ENCODE measurements at places on chromosomes 12 and 14.

DNA sequence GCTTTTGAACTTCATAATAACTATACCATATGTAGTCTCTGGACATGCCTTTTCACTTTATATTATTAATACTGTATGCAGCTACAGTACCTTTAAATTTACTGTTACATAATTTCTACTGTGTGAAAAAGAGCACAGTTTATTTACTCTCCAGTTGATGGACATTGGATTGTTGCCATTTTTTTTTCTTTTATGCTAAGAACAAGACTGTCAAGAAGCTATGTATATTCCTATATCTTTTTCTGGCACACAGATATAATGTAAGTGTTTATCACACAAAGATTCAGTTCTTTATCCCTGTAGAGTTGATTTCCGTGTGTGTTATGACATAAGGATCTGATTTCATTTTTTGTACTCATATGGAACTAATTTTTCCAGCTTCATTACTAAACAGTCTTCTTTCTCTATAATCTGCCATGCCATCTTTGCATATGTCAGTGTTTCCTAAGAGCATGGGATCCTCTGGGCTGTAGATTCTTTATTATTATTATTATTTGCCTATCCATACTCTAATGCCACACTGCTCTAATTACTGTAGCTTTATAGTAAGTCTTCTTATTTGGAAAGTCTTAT, 593.0 kb upstream of the ATP2B1 start:
- DNase-seq: no peak

DNA sequence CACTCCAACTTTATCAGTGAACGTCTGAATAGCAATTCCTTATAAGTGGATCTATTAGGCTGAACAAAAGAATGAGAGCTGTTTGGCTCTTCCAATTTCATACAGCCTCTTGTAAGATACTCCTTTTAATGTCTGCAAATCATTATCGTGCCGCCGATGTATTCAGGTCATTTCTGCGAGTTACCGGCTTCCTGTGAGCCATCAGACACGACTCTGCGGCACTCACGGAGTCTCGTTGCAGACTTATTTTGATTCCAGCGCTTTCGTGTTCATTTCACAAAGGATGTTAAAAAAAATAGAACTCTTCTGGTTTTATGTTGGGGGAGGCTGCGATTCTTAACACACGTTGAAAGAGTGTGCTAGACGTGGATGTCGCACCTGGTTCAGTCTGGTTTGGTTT, 106.6 kb downstream of the GLT1D1 start:
- no peak for DNase-seq

- no peak for DNase-seq
These were observed 124.7 kb upstream of the SSTR1 start for GRCh38 chr14:38083039-38083438.

- DNase-seq: no peak
These were observed 47.1 kb downstream of the PLXNC1 start for GRCh38 chr12:94195483-94195882.

DNA sequence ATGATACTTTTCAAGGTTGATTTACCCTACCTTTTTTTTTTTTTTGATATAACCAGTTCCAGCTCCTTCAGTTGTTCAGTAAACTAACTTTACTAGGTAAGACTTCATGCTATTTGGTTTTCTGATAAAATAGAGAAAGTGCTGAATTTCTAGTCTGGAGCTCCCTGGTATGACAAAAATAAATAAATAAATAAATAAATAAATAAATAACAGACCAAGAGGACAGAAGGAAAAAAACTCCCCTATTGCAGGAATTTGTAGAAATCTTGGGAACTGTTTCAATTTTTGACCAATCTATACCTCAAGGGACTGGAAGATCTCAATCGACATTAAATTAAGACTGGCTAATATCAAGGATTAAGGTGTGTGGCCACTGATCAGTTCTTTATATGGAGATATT, 230.7 kb upstream of the PDZRN4 start:
- no peak for DNase-seq

DNA sequence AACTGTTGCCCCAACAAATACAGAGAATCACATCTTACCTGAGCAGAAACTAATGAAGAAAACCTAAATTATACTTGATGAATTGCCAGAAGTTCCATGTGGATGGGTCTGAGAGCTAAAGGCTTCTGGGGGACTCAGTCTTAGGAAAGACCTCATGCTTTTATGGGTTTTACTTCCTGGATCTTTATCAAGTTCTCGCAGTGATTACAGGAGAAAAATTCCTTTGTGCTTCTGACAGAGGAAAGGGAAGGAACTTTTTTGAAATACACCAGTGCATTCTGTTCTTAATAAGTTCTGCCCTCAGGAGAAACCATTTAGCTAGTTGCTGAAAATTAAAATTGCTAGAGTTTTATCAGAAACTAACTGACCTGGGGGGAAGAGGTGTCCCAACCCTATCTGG, 203.9 kb upstream of the KITLG start:
- DNase-seq: no peak

DNA sequence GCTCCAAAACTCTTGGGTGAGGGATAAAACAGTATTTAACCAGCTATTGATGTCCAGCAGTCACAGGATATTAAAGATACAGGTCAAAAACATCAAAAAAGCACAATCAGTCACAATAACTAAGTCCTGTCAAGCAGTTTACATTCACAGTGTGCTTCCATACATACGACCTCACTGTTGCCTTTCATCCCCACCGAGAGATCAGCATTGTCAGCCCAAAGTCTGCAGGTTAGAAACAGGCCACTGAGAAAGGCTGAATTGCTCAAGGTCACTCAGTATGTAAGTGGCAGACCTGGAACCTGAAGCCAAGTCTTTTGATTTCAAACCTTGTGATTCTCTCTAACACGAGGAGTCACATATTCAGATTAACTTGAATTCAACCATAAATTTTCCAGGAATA, 124.9 kb downstream of the GXYLT1 start:
- DNase-seq: no peak

GRCh38 chr14:23153851-23154796, 29.3 kb downstream of the SLC7A8 start:
- no peak for DNase-seq

- no peak for DNase-seq
These were observed 95.4 kb downstream of the HELB start for GRCh38 chr12:66397574-66398290.

DNA sequence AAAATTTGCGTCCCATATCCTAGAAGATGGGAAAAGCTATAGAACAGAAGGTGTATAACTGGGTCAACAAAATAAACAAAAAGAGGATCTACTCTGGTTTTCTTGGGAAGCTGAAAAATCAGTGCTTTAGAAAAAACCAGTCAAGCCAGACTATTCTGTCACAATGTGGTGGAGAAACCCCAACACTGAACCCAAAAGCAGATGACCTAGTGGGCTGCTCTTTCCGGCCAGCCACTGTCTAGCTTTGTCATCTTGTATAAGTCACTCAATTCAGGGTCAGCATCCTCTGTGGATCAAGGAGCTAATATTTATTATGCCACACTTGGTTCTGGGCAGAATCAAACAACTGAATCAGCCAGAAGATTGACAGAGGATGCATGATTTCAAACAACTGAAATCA, 26.6 kb upstream of the TMCC3 start:
- no peak for DNase-seq

DNA sequence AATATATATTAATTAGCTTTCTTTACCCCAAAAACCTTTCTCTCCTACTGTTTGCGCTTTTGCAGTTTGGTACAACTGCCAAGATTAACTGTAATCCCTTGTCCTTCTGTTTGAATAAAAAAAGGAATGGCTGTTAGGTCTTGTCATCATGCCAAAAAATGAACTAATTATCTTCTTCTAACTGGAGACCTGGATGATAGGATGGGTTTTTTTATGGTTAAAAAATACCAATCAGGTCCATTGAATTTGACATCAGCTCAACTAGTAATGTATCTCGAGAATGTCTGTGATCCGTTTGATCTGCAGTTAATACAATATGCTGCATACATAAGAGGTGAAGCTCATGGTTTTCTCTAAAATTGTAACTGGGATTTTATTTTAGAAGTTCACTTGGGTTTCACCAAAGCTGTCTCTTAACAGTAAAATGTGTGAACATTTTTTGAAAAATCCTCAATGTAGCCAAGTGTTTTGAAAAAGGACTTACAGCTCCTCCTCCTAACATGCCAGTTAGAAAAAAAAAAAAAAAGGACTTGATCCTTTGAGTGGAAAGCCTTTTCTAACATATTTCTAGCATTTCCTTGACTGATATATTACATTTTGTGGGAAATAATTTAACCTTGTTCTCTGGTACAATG, 96.8 kb downstream of the SRGAP1 start:
- no peak for DNase-seq

- no peak for DNase-seq
These were observed 110.1 kb downstream of the SAMD4A start for GRCh38 chr14:54676812-54677708.

DNA sequence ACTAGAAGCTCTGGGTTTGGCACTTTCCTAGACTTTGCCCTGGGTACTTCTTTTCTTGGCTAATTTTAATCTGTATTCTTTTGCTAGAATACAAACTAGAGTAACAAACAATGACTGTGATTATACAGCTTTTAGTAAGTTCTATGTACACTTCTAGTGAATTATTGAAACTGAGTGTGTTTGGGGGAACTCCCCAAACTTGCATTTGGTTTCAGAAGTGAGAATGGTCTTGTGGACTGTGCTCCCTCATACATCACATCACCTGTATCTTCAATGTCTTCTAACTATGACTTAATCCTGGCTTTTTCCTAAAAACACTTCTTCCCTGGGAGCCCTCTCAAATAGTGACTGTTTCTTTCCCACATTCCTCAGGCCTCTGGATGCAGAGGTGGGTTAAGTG, 23.6 kb upstream of the SSTR1 start:
- no peak for DNase-seq

DNA sequence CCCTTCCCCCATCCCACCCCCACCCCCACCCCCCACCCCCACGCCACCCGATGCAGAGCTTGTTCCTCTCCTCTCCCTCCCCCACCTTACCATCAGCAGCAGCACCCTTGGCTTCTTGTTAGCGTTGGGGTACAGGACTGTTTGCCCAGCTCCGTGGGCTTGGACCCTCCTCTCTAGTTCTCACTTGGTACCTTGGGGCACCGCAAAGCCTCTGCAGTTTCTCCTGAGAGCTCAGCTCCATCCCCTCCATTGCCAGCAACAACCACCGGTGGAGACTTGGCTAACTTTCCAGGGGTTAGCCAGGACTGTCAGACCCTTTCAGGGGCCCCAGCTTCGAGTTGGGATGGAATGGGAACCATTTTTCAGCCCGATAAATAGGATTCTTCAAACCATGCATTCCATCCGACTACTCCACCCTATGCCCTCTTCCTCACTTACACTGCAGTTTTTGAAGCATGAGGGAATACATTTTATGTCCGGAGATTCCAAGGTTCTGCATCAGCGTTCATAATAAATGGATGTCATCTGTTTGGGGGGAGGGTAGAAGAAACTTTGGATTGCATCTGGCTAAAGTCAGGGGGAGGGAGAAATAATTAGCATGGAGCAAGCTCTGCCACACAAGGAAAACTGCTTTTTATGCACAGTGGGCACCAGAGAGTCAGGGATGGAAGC, 1.1 kb downstream of the SCN8A start:
- no peak for DNase-seq

GRCh38 chr14:43145361-43145760, 1361.7 kb downstream of the FSCB start:
- DNase-seq: no peak

All from activated T-cell treated with anti-CD3 and anti-CD28 coated beads for 48 hours (primary cell).